ENCODE measurements at places on chromosomes 12 and 14.

- DNase-seq = no peak
Observed at GRCh38 chr12:57128519-57129247, 400 bp downstream of the LRP1 start.

DNA sequence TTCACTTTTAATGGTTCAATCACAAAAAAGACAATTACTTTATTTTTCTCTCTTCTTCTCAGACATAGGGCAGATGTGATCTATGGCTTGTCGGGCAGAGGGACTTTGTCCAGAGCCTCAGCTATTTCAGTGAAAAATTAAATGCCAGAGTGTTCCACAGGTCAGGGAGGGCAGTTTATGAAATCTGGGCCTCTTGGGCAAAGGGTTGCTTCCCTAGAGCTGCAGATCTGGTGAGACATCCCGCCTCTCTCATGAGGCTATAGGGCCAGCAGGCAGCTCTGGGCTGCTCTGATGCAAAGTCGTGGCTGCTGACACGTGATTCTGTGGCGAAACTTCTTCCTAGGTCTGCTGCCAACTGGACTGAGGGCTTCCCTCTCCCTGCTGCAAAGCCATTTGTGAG lies 6.0 kb downstream of the CLMN start:
- peak; percentile 22 for DNase-seq

GRCh38 chr12:110266980-110267620 lies 13.9 kb upstream of the ATP2A2 start:
- no peak for DNase-seq

GRCh38 chr12:63480186-63480585 lies 188.1 kb downstream of the DPY19L2 start:
- no peak for DNase-seq

DNA sequence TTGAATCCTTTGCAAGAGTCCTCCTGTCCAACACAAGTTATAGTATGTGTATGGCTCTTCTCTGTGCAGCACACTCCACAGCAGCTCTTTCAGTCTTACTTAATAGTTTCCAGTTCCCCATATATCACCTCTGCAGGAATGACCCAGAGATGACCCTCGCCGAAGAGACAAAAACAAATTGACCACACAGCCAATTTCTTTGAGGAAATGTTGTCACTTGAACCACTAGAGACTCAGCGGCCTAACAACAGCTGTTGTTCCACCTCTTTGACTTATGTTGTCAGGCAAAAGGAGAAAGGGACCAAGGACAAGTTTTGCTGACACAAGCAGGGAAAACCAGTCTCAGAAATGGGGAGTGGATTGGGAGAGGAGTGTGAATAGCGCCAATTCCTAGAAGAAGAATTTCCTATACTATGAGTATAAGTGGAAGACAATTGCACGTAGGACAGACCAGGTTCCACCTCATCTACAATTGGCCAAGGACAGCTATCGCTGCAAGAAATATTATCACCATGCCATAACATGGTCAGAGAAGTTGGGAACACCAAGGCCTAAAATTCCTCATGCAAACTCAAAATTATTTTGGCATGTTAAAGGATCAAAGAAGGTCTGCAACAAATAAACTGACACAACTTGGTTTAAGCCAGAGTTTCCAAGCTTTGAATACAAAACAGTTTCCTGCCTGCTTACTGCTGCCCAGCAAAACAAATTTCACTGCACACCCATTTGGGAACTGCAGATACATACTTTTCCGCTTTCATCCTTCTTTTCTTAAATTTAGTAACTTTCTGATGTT lies 41.7 kb upstream of the ITPR2 start:
- no peak for DNase-seq
